IPS-NIHi11 (cell line): ENCODE measurements at places on chromosomes 1 and 21.

DNA sequence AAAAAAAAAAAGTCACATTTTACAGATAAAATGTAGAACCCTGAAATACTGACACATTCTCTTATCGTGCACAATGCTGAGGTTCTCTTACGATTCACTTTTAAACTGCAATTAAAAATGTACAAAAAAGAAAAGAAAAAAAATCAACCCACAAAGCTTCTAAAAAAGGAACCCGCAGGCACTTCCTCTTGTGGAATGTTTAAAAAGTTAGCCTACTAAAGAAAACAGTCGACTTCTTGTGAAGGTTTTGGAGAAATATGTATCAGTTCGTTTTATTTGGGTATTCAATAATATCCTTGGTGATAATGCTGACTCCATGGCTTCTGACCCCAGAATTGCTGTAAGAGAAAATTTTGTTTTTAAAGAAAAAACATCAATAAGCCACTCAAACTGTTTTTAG is 10.2 kb downstream of the HNRNPU start:
- DNase-seq = no peak

- DNase-seq = no peak
Observed at GRCh38 chr1:53120659-53121058, 21.8 kb downstream of the SLC1A7 start.

- DNase-seq = no peak
Observed at GRCh38 chr1:209678981-209679539, 3.8 kb downstream of the G0S2 start.

GRCh38 chr21:35190201-35190701 is 141.1 kb upstream of the RUNX1 start:
- no peak for DNase-seq

DNA sequence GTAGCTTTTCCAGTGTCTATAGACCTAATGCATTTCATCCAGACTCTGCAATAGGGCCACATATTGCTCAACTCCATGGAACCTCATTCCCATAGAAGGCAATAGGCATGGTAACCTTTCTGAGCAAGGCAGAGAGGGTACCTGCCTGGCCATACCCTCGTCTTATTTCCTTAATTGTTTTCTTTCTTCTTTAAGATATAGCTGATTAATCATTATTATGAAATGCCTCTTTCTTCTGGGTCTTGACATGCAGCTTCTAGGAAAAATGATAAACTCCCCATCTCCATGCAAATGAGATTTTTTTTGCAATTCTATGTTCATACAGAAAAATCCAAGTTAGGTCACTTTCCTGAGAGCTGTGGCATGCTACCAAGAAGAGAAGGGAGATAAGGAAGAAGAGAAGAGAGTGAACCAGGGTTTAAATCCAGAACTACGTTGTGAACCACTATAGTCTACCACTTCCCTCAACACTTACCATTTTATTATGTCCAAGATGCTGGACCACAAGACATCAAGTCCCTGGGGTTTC is 33.0 kb upstream of the IL20 start:
- no peak for DNase-seq

GRCh38 chr1:2312160-2312514 is 79.2 kb downstream of the MORN1 start:
- DNase-seq = no peak

GRCh38 chr1:150549496-150550221 is 451 bp downstream of the ADAMTSL4 start:
- peak; percentile 69 for DNase-seq

DNA sequence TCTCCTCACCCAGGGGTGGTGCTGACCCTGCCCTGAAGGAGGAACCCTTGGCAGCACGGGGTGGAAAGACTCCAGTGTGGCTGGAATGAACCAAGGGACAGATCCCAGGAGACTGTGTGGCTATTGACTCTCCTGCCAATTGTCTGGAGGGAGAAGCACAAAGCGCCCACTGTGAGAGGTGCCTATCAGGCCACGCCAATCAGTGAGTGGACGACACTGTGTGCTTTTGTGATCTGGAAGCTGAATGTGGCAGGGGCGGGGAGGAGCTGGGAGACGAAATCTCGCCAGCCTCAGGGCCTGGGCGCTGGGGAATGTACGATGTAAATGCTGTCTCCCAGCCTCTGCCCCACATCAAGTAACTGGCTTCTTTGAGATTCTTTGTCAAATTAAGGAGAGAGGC is 167.1 kb downstream of the ZBTB18 start:
- no peak for DNase-seq

DNA sequence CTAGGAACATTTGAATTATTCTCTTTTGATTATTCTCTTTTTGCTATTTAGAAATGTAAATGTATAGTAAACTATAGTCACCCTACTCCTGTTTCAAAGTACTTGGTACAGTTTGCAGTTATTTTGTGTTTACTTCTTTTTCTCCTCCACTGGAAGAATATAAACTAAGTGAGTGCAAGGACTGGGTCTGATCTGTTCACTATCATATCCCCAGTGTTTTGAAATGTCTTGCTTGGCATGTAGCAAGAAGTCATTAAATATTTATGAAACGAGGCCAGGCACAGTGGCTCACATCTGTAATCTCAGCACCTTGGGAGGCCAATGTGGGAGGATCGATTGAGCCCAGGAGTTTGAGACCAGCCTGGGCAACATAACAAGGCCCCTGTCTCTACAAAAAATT is 35.8 kb upstream of the PODN start:
- no peak for DNase-seq

DNA sequence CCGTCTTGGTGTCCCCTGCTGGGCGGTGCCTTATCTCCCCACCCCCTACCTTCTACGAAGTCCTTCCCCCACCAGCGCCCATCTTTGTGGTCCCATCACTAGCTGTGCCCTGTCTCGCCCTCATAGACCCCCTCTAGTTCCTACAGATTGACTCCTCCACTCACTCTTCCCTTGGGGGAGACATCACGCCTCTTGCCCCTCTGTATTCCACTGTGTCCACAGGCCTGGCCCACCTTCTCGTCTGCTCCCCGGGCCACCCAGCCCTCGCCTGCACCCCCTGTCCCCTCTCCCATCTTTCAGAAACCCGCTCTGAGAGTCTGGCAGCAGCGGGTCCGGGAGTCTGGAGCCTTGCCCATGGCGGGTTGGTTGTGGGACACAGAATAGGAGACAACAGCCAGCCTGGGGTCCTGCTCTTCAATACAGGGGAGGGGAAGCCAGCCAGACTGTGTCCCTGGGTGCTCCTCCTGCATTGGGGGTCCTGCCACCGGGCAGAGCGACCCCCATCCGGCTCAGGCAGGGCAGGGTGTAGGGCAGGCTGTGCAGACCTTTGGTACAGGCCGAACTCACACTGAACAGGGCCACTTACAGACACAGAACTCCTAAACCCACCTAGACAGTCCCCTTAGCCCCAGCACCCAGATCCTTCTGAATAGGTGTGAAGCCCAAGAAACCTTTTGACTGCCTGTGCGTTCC is 1.1 kb downstream of the RNF187 start:
- no peak for DNase-seq

GRCh38 chr1:87291107-87291506 is 37.6 kb upstream of the LMO4 start:
- DNase-seq = no peak

GRCh38 chr1:235013512-235013911 is 115.1 kb downstream of the TOMM20 start:
- DNase-seq = no peak

DNA sequence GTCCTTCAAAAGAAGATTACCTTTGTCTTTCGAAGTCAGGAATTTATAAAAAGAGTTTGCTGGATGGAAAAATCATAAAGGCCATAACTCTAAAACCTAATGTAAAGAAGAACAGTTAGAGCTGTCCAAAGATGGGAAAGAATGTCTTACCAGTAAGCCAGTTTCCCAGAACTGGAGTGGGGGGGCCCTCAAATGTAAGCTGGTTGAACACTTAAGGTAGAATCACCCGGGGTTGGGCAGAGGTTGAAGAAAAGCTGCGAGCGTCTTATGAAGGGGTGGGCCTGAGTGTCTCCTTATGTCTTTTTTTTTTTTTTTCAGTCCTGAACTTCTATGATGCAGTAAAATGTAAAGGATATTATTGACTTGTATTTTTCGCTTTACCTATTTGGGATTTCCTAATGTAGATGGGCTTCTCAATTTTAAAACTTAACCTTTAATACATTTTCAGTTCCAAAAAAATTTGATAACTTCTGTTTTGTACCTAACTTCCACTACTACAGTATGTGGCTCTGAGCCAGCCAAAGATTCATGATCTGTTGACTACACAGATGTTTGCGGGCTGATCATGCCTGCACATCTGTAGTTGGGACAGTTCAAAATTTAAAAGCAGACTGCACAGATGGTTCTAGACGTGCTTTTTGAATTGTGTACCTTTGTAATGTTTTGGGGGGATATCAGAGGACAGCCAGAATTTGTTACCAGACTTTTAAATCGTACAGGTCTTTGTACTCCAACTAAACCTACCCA is 43.6 kb downstream of the NFYC start:
- no peak for DNase-seq

- DNase-seq = no peak
Observed at GRCh38 chr1:14869187-14869586, 270.7 kb downstream of the KAZN start.

DNA sequence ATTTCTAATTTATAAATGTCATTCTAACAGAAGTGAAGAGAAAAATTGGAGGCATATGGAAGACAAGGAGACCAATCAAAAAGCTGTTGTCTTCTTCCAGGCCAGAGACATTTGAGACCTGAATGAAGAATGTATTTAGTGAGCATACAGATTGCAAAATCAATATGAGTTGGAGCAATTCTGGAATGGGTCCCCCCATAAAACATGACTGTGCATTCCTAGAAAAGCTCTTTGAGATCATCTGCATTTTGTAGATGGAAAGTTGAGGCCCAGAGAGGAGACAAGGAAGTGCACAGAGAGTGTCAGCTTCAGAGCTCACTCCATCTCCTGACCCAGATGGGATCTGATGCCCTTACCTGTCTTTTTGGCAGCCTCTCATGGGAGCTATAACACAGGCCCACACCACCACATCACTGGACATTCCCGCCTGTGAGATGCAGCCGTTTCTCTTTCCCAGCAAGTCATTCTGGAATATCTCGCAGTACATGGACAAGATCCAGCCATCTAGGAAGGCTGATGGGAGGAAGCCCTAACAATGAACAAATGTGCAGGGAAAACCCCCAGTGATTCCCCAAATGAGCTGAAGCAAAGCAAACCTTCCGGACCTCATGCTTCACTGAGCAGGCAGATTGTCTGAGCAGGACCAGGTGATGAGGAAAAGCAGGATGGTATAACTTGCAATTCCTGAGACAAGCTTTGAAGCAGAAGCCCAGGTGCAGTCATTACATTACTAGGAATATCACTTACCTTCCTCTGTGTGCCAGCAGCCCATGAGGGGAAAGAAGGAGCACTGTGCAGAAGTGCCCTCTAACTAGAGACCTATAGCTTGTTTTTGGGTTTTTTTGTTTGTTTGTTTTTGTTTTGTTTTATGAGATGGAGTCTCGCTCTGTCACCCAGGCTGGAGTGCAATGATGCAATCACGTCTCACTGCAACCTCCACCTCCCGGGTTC is 445.6 kb downstream of the PLPP3 start:
- no peak for DNase-seq

GRCh38 chr1:43583058-43583457 is 52.4 kb downstream of the PTPRF start:
- no peak for DNase-seq

- DNase-seq = no peak
Observed at GRCh38 chr1:153624965-153625611, 2.2 kb downstream of the S100A13 start.

DNA sequence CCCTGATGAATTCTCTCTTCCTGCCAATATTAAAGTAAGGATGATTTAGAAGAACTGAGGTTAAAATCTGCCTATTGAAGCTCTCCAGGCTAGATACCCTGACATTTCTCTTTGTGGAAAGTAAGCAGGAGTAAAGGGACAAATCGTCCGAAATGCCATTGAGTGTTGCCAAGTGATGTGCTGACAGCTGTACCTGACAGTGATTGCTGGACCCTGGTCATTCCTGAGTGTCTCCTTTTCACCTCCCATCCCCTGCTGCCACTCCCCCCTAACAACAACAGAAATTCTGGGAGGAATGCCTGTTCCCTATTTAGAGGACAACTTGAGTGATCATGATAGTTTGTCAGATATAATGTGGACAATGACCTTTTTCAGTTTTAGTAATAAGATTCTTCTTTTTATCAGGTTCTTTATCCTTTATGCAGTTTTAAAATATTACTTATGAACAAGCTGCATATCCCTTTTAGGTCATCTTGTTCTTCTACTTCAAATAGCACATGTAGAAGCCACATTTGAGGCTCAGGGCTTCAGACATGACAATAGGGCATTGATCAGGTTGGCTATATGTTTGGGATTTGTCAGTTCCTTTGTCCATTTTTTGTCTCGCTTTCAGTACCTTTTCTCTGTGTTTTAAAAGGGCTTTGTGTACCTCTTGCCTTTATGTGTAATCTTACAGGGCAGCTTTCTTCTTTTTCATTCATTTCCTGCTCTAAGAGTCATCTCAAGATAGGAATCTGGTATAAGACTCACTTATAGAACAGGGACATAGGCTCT is 56.0 kb downstream of the ITSN1 start:
- DNase-seq = no peak

GRCh38 chr1:225735252-225736149 is 42.1 kb upstream of the SRP9 start:
- DNase-seq = peak; percentile 28

- DNase-seq = no peak
Observed at GRCh38 chr1:111172463-111172862, 28.0 kb downstream of the DENND2D start.

GRCh38 chr1:23100074-23100748 is 68.4 kb downstream of the LUZP1 start:
- peak; percentile 23 for DNase-seq

- DNase-seq = no peak
Observed at GRCh38 chr1:54010415-54011117, 7.4 kb downstream of the LDLRAD1 start.

DNA sequence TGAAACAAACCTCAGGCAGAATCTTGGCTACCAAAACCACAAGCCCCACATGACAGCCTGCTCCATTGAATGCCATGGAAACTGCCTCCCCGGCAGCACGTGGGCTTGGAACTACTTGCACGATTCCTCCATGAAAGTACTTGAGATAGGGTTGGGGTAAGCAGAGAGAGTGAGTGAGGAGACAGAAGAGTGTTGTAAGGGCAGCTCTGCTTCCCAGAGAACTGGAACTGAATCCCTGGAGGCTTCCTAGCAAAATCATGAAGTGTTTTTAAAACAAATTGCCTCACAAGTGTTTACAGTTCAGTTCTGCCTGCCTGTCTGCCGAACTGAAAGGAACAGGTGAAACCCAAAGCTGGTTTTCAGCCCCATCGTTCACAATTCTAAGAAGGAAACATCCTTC is 35.3 kb upstream of the DNASE2B start:
- no peak for DNase-seq

DNA sequence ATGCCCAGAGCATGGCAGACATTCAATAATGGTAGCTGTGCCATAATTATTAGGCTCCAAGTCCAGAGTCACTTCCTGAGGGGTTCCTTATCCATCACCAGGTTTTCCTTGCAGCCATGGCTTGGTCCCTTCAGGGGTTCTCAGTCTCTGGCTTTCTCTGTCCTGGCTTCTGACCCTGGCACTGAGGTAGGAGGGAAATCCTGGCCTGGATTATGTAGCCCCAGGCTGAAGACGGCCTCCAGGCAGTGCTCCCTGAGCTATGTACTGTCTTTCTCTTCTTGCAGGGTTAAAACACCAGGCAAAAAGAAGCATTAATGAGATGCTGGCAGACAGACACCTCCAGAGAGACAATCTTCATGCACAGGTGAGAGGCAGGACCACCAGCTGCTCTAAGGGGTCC is 9.5 kb upstream of the PADI3 start:
- peak; percentile 94 for DNase-seq
